ENCODE measurements at places on chromosomes 1 and 21.

- no peak for DNase-seq
These were observed 67.8 kb downstream of the PTPRU start for GRCh38 chr1:29304025-29304684.

- DNase-seq = no peak
These were observed 49.5 kb downstream of the OLFML2B start for GRCh38 chr1:161973924-161974845.

- DNase-seq = no peak
These were observed 56.2 kb upstream of the EPS8L3 start for GRCh38 chr1:109819906-109820305.

DNA sequence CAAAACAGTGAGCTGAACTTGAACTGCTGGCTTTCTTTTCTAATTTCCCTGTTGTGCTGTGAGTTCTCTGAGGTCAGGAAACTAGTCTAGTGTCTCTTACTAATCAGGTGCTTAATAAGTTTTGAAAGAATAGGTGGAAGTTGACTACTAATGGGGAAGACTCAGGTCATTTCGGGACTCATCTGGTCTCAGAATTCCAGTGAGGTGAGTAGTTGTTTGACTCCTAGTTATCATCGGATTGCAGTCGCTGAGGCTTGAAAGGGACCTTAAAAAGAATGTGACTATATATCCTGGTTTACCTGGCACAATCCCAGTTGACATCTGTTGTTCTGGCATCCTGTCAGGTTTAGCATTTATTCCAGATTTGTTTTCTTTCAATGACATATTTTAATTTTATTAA lies 81.4 kb upstream of the SPAG17 start:
- no peak for DNase-seq

DNA sequence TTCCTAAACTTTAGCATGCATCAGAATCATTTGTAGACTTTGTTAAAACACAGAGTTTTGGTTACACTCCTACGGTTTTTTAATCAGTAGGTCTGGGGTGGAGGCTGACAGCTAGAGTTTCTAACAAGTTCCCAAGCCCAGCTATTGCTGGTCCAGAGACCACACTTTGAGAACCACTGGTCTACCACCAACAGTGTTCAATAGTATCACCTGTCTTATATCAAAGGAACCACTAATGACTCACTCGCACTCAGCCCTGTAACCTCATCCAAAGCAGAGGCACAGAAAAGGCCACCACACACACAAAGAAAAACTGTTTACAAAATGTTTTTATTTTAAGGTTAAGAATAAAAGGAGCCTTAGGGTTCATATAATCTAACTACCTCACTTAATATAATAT lies 68.7 kb downstream of the HIVEP3 start:
- no peak for DNase-seq
